ENCODE measurements at places on chromosomes 1 and 21.

- DNase-seq, result no peak
Measured at GRCh38 chr1:80624682-80625081, 1176.1 kb upstream of the ADGRL2 start.

DNA sequence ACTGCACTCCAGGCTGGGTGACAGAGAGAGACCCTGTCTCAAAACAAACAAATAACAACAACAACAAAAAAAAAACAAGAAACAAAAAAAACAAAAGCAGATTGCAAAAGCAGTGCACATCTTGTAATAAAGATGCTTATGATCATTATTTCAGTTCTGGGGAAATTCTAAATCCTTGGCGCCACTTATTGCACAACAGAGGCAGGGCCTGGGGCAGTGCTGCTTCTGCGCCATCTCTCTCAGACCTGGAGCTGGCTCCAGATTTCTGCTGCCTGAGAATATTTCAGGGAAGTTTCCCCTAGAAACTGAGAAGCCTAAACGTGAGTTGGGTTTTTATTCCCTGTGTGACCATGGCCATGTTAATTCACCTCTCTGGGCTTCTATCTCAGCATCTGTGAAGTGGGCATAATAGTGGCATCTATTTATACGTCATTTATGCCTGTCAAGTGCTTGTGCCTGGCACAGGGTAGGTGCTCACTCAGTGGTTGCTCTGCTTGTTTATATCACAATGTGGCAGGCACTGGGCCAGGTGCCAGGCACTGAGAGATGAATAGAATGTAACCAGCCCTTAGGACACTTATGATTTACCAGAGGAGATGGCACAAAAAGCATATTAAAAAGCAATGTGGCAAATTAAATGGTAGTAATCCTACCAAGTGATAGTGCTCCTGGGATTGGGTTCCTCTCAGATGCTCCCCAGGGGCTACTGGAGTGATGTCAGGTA lies 67.9 kb downstream of the MDM4 start:
- no peak for DNase-seq

- no peak for DNase-seq
Measured at GRCh38 chr1:38289034-38289433, 242.4 kb upstream of the POU3F1 start.

- no peak for DNase-seq
Measured at GRCh38 chr1:104028416-104029035, 278.8 kb downstream of the AMY1C start.

DNA sequence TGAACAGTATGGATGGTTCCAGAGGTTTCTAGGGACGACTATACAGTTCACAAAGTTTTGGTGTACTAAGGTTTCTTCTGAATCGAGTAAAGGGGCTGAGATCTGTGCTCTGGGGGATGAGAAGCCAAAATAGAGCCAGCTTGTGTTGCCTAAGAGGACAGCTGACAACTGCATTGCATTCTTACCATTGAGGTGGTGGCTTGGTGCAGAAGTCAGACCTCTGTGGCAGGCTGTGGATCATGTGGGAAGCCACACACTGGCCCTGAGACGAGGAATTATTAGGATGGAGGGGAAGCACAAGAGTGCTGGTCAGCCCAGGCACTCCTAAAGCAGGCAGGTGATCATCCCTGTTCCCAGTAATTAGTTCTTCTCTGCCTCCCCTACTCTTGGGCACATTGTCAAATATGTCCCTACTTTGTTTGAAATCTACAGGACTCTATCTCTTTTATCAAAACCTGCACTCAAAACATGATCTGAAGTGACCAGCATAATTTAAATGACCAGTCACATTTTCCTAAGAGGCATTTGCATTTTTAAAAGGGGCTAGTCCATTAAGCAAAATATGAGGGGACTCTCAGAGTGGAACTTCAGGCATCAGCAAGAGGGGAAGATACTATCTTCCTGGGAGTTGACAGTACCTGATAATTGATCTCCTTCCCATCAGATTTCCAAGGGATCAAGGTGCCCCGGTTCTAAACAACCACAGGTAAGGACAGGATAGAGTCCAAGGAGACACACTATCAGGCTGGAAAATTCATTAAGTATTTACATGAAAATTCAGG lies at the start of gene FCRLB:
Gene FCRLB (plus strand): TSS at position 589 of the 782 bp plus-strand sequence. CDS start 1,129 bp downstream, outside the sequence.
- DNase-seq, result no peak

GRCh38 chr21:32203877-32204480 lies 74.9 kb downstream of the MIS18A start:
- DNase-seq, result no peak

DNA sequence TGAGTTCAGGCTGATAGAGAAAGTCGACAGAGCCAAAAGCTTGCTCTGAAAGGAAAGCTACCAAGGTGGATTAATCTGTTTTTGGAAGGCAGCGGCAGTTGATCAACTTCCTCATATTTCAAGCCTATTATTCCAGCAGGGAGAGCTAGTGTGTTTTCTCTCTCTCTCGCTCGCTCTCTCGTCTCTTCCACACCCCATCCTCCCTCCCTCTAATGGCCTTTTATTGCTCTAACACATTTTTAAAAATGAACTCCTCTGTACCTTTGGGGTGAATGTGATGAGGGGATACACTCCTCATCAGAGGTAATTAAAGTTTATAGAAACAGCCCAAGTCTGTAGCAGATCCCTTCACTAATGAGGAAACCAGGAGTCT lies 126.4 kb downstream of the CLIC6 start:
- no peak for DNase-seq

- no peak for DNase-seq
Measured at GRCh38 chr1:48741380-48741779, 35.3 kb downstream of the BEND5 start.

DNA sequence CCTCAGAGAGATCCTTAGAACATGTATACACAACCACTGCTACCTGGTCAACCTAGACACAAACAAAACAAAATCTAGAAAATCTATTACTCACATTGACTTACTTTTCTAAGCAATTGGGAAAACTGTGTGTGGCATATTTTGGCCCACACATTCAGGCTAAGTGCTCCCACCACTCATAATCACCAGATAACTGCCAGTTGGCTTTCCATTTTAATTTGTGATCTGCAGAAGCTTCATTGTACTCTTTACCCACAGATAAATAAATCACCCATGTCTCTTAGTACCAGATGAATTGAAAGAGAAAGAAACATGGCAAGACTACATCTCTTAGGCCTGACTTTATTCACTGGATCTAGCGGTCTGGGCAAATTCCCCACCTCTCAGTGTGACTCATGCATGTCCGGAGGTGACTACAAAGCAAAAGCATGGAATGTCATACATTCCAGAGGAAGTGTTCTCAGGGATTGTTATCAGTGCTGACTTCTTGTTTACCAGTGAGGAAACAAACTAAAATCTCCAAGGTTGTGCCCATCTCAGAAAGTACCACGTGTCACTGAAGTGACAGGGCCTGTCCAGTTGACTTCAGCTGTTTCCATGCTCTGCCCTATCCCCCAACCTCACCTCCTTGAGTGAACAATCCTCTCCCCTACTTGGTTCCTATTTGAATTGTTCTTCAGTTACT lies 52.4 kb upstream of the BCL10 start:
- DNase-seq, result peak; percentile 86

- DNase-seq, result no peak
Measured at GRCh38 chr1:185397183-185397582, 80.1 kb upstream of the IVNS1ABP start.

- no peak for DNase-seq
Measured at GRCh38 chr21:42983103-42983502, 8.7 kb downstream of the PKNOX1 start.

DNA sequence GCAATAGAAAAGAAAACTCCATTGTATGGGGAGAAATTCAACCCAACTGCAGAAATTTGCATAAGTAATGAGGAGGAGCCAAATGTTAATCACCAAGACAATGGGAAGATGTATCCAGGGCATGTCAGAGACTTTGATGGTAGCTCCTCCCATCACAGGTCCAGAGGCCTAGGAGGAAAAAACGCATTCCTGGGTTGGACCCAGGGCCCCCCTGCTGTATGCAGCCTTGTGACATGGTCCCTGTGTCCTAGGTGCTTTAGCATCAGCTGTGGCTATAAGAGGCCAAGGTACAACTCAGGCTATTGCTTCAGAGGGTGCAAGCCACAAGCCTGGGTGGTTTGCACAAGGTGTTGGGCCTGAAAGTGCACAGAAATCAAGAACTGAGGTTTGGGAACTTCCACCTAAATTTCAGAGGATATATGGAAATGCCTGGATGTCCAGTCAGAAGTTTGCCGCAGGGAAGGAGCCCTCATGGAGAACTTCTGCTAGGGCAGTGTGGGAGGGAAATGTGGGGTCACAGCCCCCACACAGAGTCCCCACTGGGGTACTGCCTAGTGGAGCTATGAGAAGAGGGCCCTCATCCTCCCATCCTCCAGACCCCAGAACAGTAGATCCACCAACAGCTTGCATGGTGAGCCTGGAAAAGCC lies 162.3 kb downstream of the TGFB2 start:
- DNase-seq, result no peak

DNA sequence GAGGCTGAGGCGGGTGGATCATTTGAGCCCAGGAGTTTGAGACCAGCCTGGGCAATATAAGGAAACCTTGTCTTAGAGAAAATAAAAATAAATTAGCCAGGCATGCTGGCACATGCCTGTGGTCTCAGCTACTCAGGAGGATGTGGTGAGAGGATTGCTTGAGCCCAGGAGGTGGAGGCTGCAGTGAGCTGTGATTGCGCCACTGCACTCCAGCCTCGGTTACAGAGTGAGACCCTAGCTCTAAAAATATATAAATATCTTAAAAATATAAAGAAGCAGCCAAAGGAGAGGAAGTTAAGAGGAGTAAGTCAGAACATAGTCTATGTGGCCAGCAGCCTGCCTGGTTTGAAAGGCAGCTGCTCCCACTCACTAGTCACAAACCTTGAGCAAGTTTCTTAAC lies 4.5 kb upstream of the IL10RB start:
- DNase-seq, result no peak

DNA sequence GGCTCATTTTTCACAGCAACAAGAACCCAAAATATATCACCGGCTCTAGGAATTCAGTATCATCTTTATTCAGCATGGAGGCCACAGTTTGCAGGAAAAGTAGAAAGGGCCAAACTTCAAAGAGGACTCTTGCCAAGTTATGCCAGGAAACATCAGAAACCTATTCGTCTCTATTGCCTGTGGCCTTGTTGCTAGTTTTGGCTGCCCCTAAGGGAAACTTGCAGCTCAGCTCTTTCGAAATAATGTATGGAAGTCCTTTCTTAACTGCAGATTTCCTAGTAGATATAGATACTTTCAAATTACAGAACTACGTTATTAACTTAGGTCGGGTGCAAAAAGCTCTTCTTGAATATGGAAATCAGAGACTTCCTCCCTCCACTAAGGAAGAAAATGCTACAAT lies 4.2 kb upstream of the NENF start:
- DNase-seq, result no peak

GRCh38 chr1:25754470-25755181 lies 45.4 kb upstream of the SELENON start:
- DNase-seq, result no peak

- no peak for DNase-seq
Measured at GRCh38 chr1:244150665-244151064, 99.6 kb downstream of the ZBTB18 start.

GRCh38 chr1:212040629-212041412 lies 5.3 kb downstream of the DTL start:
- peak; percentile 39 for DNase-seq

- no peak for DNase-seq
Measured at GRCh38 chr1:67407498-67407897, 22.7 kb downstream of the SERBP1 start.

DNA sequence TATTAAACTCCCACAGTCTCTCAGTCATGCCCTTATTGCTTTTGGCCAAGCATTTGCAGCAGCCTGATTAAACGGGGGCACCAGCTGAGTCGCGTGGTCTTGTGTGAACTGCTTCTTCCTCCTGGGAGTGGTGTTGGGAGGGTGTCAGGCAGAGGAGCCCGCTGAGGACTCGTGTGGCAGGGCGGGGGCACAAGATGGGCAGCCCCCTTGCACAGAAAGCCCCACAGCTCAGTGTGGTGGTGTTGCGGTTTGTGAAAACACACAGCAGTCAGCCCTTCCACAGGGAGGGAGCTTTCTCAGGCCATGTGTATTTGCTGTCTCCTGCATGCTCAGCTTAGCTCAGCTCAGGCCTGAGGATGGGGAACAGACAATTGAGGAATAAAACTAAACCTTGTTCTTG lies 22.4 kb downstream of the PEX14 start:
- DNase-seq, result no peak

GRCh38 chr1:39652105-39652504 lies 12.7 kb upstream of the HEYL start:
- DNase-seq, result no peak

- DNase-seq, result no peak
Measured at GRCh38 chr1:234546890-234547788, 62.8 kb downstream of the IRF2BP2 start.
